Left renal cortex interstitium (tissue), 4 donors: ENCODE measurements at places on chromosomes 12 and 14. TPM values are rescaled to one million over a fixed set of nuclear protein-coding genes. Genes with fewer than 3 reads are reported as not detected.

GRCh38 chr14:79791055-79791732, 420.1 kb downstream of the DIO2 start:
- no peak for DNase-seq

Gene FAM90A1
- polyA plus RNA-seq: 1.9 TPM

DNA sequence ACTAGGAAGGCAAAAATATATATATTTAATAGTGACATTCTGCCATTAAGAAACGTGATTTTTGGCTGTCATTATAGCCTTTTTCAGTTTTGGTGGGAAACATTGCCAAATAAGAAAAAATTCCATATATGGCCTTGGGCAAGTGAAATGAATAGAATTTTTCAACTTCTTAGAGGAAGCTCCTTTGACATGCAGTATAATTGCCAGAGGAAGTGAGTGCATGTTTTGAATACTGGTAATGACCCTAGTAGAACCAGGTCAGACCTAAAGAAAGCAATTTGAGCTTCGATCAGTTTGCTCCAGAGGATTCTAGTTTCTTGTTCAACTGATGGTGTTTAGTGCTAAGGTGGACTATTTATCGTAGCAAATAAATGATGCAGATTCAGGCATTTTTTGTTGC, 26.2 kb upstream of the TRIM9 start:
- DNase-seq: no peak

Gene FAM186B
- polyA plus RNA-seq: 3.2 TPM

DNA sequence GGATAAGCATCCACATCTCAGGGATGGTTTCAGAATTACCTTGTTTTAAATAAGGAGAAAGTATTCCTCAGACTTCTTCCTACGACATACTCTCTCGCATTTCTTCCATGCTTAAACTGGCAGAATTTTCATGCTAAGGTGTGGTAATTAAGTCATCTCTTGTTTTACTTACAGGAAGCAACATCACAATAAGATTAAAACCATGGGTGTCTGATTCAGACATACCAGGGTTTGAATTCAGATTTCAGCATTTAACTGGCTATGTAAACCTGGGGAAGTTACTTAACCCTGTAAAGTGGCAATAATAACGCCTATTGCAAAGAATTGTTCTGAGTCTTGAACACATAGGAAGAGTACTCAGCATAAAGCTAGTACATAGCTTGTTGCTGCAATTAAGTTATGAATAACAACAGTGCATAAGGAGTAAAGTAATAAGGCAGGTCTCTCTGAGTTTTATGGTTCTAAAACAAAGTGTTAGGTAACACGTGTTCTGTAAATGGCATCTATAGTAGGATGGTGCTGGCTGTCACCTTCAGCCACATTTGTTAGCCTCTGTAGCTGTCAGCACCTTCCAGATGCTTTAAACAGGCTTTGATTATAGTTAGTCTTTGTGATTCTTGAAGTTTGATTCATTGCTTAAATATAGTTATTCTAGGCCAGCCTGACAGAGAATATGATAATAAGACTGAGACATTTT, 38.8 kb downstream of the IFT43 start:
- DNase-seq: no peak

DNA sequence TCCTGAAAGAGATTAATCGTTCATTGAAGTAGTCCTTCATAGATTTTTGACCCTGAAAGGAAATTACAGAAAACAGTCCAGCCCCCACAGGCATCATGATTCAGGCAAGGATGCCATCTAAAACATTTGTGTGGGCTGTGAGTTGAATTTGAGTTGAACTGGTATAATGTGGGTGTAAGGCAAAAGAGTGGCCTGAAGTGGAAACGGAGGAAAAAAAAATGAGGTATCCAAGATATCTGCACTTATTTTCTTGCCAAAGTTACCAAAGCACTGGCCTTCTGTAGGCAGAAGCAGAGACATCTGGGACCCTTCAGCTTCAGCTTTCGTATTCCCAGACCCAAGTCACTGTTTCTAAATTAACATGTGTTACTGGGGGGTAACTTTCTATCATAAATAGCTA, 105.1 kb upstream of the DIO2 start:
- no peak for DNase-seq

DNA sequence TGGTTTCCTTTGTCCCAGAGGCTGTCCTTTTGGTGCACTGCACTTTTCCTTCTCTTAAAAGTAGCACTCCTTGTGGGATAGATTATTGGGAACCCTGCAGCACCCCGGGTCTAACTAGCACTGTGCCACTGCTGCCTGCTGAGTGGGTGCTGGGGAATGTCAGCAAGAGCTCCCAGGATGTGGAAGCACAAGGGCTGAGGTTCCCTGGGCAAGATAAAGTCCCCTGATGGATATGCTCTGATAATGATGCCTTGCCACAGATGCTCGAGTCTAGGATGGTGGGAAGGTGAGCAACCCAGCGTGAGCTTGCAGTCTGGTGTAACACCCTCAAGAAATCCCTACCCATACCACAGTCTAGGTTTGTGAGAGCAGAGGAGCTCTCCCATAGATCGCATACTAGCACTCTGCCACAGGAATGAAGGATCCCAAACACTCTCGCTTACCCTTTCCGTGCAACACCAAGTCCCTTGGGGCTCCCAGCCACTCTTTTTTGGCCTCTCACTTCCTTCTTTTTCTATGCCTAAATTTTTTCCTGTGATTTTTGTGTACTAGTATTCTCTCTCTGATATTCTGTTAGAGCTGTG, 32.6 kb downstream of the USP15 start:
- DNase-seq: no peak

DNA sequence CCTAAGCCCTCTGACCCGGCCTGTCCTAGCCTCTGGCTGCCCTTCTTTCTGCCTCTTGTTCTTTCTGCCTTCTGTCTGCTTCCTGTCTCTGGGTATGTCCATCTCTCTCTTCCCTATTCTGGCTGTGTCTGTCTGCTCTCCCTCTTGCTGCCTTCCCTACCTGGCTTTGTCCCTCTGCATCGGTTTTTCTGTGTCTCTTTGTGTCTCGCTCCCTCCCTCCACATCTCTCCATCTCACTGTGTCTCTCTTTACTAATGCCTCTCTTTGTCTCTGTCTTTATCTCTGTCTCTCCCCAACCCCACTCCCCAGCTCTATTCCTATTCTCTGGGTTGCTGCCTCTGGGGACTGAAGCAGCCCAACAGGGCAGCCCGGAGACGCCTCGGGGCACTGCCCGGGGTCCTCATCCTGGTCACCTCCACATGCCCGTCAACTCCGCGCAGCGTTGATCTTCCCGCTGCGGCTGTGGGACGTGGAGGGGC, 10.1 kb downstream of the SHMT2 start:
- no peak for DNase-seq

GRCh38 chr14:77028384-77029231, at the start of gene IRF2BPL:
Gene IRF2BPL, minus strand, starts transcription at chr14:77028708. Its CDS starts 916 bp downstream, at chr14:77027792.
- DNase-seq: peak; percentile 94

GRCh38 chr12:119649202-119649808, 18.6 kb upstream of the PRKAB1 start:
- DNase-seq: no peak

Gene TBC1D30
- 6.7 TPM for polyA plus RNA-seq
